ENCODE measurements at places on chromosomes 11 and 22. TPM values are rescaled to one million over a fixed set of nuclear protein-coding genes. Genes with fewer than 3 reads are reported as not detected.

DNA sequence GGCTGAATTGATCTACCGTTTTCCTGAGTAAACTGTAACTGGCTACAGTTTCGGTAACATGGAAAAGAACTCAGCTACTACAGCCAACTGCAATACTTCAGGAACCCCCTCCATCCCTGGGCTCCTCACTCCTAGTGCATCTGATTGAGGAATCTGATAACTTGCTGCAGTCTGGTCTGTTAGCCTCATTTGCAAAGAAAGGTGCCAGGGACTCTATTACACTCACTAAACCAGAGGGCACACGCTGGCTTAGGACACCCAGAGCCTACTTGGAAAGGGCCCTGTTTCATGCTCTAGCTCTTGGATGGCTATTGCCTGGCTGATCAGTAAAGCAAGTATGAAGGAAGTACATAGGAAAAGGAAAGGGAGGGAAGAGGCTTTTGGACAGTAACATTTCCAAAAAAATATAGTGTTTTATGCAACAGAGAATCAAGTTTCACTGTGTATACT lies 22.3 kb downstream of the APOL5 start:
- DNase-seq = no peak

DNA sequence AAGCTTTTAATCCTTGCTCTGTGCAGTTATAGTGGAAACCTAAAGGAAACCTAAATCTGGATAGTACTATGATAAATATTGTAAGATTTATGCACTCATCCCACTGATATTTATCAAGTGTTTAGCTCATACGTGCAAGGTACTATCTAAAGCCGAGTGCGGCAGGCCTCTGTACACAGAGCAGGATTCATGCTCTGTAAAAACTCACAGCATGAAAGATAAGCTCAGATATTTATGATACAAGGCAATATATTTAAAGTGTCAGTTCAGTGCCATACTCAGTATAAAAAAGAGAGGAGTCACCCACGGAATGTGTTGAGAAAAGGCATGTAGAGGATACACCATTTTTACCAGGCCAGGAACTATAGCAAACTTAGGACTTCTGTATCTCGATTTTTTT lies 66.2 kb downstream of the MAML2 start:
- DNase-seq = no peak

OR52I1 gene
- polyA plus RNA-seq = not detected

DNA sequence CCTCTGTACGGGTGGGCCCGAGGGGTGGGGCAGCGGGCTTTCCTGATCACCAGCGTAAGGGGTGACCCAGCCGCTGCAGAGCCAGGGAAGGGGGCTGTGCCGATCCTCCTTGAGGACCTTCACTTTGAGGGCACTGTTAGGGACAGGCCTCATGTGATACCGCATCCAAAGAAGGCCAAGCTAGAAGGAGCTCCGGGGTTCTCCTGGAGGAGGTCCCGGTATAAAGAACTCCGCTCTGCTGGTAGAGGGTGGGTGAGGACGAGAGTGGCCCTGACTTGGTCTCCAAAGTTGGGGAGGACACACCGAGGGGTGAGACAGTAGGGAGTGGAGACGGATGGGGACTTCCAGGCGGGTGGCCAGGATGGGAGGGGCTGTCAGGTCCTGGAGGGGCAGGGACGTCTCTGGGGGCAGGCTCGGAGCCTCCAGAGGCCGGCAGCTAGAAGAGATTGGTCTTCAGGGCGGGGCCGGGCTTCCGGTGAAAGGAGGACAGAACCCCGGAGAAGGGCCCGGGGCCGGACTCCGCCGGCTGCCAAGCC lies 4.6 kb downstream of the PHOX2A start:
- DNase-seq = peak; percentile 61

DNA sequence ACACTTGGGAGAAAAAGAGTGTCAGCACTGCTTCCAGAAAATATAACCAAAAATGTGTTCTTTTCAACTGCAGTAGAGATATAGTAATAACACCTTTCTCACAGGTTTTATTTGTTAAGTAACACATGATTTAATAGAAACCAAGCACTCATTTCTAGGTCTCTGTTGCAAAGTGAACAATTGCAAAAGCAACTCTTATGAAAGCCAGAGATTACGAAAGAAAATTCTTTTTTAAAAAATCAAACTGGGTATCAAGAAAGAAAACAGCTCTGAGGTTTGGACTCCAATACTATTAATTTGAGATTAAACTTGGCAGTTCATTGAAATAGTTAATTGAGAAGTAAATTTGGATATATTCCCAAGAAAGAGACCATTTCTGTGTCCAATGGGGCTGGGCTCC lies 9.8 kb upstream of the XKR3 start:
- no peak for DNase-seq

GRCh38 chr11:98565311-98565710 lies 455.4 kb upstream of the CNTN5 start:
- no peak for DNase-seq

- no peak for DNase-seq
These were observed 15.0 kb upstream of the PRR5 start for GRCh38 chr22:44686873-44687600.

- no peak for DNase-seq
These were observed 39.8 kb downstream of the KCNQ1 start for GRCh38 chr11:2484576-2485125.

DNA sequence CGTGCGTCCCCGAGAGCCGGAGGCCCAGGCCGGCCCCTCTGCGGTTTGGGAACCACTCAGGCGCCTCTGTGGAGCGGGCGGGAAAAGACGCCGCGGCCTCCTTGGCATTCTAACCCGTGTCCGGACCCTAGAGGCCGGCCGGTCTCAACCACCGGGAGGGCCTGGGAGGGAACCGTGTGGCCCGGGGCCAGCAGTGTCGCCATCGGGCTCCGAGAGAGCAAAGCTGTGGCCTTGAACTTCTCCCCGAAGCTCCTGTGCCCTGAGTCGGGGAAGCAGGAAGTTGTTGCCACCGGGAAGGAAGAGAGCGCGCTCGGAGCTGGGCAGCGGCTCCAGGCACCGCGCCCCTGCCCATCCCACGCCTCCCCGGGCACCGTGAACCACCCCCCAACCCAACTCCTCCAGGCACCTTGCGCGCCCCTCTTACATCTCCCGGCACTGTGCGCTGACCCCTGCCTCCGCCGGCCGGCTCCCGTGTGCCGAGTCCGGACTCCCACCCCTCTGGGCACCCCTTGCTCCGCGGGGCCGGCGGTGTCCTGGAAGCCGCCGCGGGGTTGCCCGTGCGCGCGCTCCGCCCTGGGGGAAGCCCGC lies 80.0 kb upstream of the PPARA start:
- DNase-seq = peak; percentile 85

DAGLA gene
- 0.77 TPM for polyA plus RNA-seq

SSH3 gene
- 18.1 TPM for polyA plus RNA-seq

DNA sequence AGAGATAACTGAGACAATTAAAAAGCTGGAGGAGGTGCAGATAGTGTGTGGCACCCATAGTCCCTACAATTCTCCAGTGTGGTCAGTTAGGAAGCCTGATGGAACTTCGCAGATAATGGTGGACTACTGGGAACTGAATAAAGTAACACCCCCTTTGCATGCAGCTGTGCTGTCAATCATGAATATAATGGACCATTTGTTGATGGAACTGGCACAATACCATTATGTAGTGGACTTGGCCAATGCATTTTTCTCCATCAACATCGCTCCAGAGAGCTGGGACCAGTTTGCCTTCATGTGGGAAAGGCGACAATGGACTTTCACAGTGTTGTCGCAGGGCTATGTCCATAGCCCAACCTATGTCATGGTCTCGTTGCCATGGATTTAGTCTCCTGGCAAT lies 324.2 kb downstream of the TMEM135 start:
- DNase-seq = no peak

GRCh38 chr11:10857459-10857708 lies 469 bp downstream of the ZBED5 start:
- no peak for DNase-seq

TMEM191B gene
- polyA plus RNA-seq = not detected

- no peak for DNase-seq
These were observed 57.9 kb downstream of the PANX1 start for GRCh38 chr11:94186342-94187203.

GRCh38 chr11:122851366-122851966 lies 13.2 kb downstream of the CRTAM start:
- DNase-seq = no peak

MS4A4A gene
- polyA plus RNA-seq = 46.4 TPM

GRCh38 chr11:48043111-48043990 lies 63.0 kb downstream of the PTPRJ start:
- no peak for DNase-seq

- no peak for DNase-seq
These were observed 1.2 kb downstream of the P2RY6 start for GRCh38 chr11:73273222-73273895.

- DNase-seq = no peak
These were observed 111.6 kb upstream of the BMAL1 start for GRCh38 chr11:13166036-13166435.

RPL27A gene
- 6,011 TPM for polyA plus RNA-seq

DNA sequence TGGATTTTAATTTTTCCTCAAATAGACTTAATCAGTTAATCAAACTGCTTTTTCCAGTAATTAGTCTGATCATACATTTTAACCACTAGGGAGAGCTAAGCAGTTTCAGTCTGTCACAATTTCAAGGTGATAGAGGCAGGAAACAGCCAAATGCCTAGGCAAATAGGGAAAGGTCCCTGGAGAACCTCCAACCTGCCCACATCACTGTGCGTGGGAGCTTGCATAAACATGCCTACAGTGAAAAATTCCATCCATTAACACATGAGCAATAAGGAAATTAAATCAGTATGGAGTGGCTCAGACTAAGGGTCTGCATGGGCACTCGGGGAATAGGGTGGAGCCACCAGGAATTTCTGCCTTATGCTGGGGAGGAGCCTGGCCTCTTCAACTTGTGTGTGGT lies 74.6 kb downstream of the AASDHPPT start:
- no peak for DNase-seq

DNA sequence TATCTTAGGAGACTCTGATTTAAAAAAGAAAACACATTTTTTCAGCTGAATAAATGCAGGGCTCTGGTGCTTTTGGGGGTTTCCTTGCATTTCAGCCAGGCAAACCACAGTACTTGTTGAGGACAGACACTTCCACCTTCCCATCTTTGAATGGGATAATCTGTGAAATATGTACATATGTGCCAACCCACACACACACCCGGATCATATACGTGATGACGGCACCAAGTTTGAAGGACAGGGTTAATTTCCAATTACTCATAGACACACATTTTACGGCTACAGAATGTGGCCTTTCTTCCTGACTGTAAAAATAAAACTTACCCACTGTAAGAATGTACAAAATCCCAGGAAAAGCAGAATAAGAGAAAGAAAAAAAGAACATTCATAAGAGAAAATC lies 104.4 kb downstream of the MPPED2 start:
- DNase-seq = no peak

PLEKHA7 gene
- 12.2 TPM for polyA plus RNA-seq

- DNase-seq = no peak
These were observed 34.2 kb upstream of the VPREB1 start for GRCh38 chr22:22210375-22210774.

DNA sequence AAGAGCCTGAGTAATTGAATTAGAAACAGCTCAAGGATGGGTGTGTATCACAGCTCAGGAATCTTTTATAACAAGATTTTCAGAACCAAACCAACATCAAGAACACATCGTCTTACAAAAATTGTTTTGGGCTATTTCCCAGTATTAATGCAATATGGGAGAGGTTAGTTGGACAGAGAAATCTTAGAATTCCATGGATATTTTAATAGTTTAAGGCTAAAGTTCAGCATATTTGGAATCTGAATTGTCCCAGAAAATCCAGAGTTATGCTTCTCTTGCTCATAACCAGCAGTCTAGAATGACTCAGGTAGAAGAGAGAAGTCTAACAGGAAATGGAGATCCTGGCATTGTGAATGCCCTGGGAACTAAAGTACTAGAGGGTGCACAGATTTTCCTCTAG lies 74.6 kb downstream of the ADM start:
- DNase-seq = no peak

DNA sequence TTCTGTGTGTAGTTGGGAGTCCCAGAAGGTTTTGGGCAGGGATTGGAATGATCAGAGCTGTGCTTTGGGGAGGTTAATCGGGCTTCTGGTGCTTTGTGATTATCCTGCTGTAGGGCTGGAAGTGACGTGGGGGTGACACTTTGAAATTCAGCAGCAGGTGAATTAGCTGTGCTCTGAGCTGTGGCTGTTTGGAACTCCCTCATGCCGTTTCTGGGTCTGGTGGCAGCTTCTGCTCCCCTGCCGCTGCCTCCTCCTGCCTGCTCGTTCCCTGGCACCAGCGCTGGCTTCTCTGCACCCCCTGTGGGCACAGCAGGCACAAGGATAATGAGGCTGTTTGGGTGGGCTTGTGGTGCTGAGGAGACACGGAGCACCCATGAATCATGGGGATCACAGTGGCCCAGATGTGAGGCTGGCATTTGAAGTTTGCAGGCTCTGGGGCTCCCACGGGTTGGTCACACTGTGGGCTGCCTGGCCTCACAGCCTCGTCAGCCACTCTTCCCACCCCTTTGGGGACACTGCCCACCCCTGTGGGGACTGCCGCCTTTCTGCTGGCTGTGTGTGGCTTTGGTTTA lies 49.7 kb downstream of the TBC1D22A start:
- no peak for DNase-seq

DNA sequence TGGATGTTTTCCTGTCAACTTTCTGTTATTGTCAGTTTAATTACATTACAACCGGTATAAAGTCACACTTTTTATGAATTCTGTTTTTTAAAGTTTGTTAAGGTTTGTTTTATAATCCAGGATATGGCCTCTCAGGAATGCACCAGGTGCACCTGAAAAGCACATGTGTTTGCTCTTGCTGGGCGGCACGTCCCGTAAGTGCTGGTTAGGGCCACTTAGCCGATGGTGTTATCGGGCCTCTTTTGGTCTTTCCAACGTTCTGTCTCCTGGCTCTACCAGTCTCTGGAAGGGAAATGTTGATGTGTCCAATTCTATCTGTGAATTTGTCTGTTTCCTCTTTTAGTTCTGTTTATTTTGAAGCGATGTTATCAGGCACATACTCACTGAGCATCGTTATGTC lies 695.7 kb downstream of the BRD1 start:
- DNase-seq = no peak

DNA sequence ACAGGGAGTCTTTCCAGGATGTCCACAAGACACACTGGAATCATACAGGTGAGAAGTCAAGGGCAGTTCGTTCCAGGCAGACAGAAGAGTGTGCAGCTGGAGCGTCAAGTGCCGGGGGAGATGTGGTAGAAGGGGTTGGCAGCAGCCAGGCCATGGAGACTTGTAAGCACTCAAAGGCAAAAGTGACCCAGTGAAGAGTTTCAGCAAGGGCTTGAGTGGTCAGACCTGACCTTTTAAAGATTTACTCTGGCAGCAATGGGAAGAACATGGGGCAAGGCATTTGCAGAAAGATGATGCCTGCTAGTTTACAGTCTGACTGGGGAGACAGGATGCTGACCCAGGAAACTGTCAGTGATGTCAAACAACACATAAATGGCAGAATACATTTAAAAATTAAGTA lies 29.0 kb downstream of the P4HA3 start:
- no peak for DNase-seq

- DNase-seq = no peak
These were observed 9.7 kb downstream of the TMEM45B start for GRCh38 chr11:129825380-129825779.

MRGPRX3 gene
- not detected for polyA plus RNA-seq
